ENCODE measurements at places on chromosomes 3 and 15.

- DNase-seq, result no peak
Measured at GRCh38 chr3:173977747-173978146, 580.2 kb downstream of the NLGN1 start.

GRCh38 chr3:76402926-76403325 lies 617.6 kb upstream of the ZNF717 start:
- no peak for DNase-seq

- no peak for DNase-seq
Measured at GRCh38 chr3:101833446-101833974, 15.8 kb upstream of the NFKBIZ start.

DNA sequence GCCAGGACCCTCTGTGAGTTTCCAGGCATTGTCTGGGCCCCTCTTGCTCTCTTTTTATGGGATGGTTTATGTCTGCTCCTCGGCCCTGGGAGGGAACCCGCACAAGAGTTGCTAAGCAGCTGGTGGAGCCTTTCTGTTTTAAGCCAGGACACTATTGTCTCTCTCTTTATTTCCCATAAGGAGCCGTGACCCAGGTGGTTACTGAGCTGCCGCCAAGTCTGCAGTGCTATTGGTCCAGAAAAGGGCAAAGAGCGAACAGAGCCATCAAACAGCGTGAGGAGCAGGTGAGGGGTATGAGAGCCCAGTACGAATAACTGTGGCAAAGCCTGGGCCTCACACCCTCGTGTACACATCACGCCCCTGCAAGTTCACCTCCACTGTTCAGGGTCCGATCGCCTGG lies 280.2 kb downstream of the SHQ1 start:
- no peak for DNase-seq

GRCh38 chr3:192915304-192915703 lies 2.4 kb downstream of the MB21D2 start:
- no peak for DNase-seq

DNA sequence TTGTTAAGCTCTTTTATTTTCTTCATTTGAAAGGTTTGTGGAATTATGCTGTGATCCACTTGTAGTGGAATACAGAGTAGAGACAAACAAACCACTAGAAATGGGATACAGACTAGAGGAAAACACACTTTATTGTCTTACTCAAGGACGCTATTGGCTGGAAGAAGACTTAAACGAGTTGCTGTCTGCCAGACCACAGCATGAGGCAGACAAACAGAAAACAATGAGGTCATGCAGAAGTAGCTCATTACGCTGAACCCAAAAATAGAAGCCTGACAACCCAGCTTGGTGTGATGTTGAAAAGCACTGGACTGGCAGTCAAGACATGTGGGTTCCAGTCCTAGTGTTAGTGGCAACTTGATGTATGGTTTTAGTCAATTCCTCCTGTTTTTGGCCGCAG lies 62.4 kb upstream of the P3H2 start:
- DNase-seq, result no peak

GRCh38 chr3:196949285-196949619 lies 6.9 kb upstream of the NCBP2 start:
- no peak for DNase-seq

DNA sequence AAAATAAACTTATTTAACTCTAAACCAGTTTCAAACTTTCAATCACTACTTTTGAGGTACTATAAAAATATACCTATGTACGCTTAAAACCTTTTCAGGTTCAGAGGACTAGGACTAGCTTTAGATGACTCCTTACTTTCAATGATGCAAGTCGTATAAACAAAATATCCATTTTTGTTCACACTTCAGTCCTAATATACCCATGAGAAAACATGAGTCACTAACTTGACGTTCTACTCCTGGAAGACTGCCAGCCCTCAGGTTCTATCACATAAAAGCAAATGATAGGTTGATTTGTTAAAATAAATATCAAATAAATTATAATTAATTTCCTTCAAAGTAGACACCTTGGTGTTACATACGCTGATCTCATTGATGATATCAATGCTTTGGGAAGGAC lies 10.6 kb upstream of the P3H2 start:
- no peak for DNase-seq

DNA sequence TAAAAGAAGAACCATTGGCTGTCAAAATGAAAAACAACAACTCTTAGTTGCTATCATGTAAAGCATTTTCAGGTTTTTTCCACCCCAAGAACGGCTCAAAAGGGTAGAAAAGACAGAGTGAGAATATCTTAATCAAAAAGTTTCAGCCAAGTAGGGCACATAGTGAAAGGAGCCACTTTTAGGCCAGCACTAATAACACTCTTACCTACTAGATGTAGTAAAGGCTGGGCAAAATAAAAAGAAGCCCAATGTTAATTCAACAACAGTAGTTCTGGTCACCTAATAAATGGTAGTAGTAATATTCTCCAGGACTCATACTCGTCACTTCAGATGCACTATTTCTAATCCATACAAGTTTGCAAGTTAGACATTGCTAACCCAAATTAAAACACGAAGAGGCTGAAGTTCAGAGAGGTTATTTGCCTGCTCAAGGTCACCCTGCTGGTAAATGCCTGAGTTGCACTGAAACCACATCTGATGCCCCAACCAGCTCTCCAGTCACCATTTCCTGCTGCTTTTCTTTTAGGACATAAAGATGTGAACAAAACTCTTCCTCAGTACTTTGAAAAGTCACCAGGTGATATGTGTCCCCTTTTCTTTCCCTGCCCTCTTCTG lies 7.5 kb downstream of the GOLIM4 start:
- DNase-seq, result no peak

- DNase-seq, result no peak
Measured at GRCh38 chr3:185630182-185630622, 44.1 kb downstream of the SENP2 start.

DNA sequence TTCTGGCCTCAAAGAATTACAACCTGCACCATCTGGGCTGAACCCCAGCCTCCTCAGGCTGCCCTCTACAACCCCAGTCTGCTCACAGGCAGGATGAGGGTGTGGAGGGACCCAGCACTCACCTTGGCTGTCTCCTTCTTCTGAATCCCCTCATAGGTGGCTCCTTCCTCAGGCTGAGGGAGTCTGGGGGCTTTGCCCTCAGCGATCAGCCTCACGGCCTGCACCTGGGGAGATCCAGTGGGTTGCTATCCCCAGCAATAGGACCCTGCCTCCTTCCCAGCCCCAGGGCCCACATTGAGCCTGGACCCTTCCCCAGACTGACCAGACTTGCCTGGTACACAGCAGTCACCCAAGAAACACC lies 25.1 kb downstream of the ALDH1L1 start:
- DNase-seq, result no peak

DNA sequence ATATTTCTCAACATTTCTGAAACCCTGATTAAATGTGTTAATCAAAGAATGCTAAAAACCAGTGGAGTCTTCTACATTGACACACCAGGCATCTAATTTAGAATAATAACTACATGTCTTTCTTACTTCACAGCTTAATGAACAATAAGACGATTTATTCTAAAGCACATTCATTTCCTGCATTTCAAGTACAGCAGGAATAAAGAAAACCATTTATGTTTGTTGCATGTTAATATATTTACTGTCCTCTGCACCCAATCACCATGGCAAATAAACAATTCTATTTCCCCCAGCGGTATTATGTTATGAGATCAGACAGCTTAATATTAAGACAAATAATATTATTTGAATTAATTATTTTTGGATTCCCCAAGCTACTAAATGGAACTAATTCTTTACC lies 1336.3 kb upstream of the CADM2 start:
- no peak for DNase-seq

- DNase-seq, result no peak
Measured at GRCh38 chr15:47570881-47571640, 146.2 kb upstream of the SEMA6D start.

GRCh38 chr3:13352621-13353131 lies 67.4 kb downstream of the NUP210 start:
- DNase-seq, result no peak

GRCh38 chr15:42092398-42093318 lies 1.7 kb downstream of the PLA2G4D start:
- DNase-seq, result no peak

DNA sequence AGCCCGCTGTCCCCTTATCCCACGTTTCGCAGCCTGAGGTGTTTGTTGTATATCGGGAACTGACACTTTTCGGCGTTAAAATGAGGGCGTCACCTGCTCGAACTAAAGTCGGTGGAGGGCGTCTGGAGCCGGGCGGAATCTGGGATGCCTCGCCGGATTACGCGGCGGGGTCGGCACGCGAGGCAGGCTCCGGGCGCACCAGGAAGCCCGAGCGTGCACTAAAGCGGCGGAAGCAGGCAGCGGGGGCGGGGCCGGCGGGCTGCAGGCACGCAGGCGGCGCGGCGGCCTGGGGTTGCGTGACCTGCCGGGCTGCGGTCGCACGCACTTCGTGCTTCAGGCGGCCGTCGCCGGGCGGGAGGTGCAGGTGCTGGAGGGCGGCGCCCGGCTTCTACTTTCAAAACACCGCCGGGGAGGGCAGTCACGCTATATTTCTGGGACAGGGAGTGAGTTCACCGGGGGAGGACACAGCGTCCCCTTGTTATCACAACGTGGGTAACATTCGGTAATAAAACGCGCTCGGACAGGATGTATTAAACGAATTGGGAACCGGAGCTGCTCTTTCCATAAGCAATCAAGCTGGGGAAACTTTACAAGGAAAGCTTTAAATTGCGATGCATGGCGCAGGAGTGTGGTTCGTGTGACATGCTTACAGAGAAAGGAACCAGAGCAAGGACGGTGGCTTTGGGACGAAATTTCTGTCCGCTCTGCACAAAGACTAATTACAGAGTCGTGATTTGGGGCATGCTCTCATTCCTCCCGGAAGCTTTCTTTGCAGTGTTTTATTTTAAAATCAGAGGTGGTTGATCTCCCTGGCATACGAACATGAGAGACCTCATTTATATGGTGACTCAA lies 9.1 kb upstream of the LEKR1 start:
- no peak for DNase-seq

- no peak for DNase-seq
Measured at GRCh38 chr3:65953301-65953812, 85.4 kb downstream of the MAGI1 start.

- no peak for DNase-seq
Measured at GRCh38 chr3:52537726-52538421, 1.5 kb downstream of the UQCC5 start.

DNA sequence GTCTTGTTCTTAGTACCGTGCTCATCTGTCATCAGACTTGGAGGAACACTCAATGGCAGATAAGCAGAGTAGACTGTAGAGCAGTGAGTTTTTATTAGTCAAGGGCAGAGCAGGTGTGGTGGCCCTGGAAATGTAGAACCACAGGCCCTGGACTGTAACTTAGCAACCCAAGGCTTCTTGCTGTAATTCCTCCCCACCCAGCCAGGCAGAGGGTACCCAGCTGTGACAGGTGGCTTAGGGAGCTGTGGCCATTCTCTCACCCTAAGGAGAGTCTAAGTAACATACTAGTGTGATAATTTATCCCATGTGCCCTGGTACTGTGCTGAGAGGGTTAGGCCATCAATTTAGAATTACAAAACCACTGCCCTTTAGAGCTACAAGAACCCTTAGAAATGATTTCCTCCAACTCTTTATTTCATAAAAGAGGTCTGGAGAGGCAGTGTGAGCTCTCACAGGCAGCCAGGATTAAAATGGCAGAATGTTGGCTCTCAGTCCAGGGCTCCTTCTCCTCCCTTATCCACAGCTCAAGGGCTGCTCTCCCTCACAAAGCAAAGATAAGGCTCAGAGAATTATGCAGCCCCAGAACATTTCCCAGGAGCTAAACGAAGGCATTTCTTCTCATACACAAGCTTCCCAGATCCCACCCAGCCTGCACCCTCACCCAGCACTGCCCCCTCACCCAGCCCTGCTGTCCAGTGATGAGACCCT lies 3.0 kb downstream of the POMGNT2 start:
- no peak for DNase-seq

GRCh38 chr3:53900666-53901331 lies 9.1 kb upstream of the SELENOK start:
- DNase-seq, result no peak

DNA sequence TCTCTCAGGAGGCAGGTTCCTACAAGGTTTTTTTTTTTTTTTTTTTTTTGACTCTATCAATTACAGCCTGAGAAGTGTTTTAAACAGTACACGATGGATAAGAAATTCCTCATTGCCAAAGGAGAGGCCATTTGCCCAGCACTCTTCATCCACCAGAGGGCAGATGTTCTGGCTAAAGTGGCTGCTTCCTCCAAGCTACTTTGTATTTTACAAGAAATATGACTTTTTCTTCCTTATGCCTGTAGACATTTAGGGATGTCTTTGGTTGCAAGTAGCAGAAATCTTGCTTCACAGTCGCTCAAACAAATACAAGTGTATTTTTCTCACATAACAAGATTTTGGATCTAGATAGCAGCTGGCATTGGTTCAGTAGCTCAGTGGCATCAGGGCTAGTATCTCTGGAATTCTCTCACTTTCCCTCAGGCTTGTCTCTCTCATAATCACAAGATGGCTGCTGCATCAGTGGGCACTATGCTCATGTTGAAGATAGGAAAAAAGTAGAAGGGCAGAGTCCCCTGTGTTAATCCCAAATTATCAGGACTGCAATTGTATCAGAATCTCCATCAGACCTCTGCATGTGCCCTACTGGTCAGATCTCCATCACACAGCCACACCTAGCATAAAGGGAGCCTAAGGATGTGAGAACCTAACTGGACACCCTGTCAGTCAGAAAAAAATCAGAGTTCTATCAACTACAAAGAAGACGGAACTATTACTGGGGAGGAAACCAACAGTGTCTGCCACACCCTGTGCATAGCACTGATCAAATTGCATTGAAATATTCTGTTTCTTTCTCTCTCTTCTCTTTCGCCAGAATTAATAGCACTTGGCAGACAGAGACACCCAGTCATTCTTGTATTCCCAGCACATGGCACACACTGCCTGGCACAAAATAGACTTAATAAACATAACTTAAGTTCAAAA lies 138.9 kb upstream of the COL8A1 start:
- no peak for DNase-seq

DNA sequence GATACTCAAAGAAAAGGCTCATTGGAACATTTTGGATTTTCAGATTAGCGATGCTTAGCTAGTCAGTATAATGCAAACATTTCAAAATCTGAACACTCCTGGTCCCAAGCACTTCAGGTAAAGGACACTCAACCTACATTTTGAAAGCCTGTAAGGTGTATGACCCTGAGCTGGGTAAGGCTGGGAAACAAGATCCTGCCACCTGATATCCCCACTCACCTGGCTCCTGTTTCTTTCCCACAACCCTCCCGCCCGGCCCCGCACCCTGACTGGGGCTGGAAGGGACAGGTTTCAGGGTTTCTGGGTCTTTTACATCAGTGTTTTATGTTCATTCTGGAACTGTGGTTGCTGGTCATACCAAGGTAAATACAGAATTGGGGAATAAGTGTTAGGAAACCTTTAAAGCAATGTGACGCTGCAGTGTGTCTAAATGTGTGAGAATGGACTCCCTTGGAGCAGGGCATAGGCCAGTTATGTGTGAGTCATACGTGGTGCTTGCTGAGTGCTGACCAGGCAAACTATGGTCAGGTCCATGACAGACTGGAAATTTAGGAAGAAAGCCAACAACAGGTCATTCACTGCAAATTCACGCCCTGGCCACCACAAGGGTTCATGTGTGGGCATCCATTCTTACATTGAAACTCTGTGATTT lies 22.9 kb downstream of the CTXND1 start:
- DNase-seq, result no peak

All from KG1 (cell line).